IMR-90 (cell line): ENCODE measurements at places on chromosomes 4 and X. TPM values are rescaled to one million over a fixed set of nuclear protein-coding genes. Genes with fewer than 3 reads are reported as not detected.

- peak; percentile 10 for DNase-seq
These were observed 595 bp downstream of the MBNL3 start for GRCh38 chrX:132488180-132488705.

DNA sequence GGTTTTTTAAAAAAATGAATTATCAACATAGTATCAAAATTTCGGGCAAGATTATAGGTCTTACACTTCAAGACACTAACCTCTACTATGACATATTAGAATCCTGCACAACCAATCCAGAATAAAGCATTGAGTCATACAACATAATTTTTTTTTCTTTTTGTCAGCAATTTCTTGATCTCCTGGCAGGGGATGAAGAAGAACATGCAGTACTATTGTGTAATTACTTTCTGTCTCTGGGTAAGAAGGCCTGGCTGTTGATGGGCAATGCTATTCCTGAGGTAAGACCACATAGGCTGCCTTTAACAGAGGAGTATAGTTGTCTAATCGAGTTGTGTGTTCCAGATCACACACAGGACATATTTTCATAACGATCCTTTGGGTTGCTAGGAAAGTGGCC lies 67.5 kb downstream of the FBXL5 start:
- DNase-seq: no peak

Gene RAI2
- total RNA-seq: not detected in 2 replicates

DNA sequence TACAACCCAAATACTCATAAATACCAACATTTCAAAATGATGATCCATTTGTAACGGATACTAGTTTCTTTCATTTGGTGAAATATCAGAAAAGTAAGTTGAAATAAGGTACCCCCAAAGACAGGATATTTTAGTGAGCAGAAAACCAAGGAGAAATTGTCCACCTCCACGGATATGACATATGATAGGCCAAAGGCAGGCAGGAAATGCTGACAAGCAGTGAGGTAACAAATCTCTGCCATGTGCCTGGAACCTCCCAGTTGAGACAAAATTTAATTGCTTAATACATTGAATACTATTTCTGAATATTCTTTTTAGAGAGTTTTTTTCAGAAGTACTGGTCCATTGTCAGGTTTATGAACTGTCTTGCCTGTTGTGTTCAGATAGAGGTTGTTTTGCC lies 118.8 kb downstream of the GATB start:
- DNase-seq: no peak
